ENCODE measurements at places on chromosomes 5 and 9.

- DNase-seq = peak; percentile 56
These were observed 2.9 kb downstream of the JAK2 start for GRCh38 chr9:4987961-4988421.

GRCh38 chr9:100933656-100934055, 94.9 kb upstream of the PLPPR1 start:
- no peak for DNase-seq

GRCh38 chr5:35618304-35618636, 607 bp downstream of the SPEF2 start:
- DNase-seq = no peak

DNA sequence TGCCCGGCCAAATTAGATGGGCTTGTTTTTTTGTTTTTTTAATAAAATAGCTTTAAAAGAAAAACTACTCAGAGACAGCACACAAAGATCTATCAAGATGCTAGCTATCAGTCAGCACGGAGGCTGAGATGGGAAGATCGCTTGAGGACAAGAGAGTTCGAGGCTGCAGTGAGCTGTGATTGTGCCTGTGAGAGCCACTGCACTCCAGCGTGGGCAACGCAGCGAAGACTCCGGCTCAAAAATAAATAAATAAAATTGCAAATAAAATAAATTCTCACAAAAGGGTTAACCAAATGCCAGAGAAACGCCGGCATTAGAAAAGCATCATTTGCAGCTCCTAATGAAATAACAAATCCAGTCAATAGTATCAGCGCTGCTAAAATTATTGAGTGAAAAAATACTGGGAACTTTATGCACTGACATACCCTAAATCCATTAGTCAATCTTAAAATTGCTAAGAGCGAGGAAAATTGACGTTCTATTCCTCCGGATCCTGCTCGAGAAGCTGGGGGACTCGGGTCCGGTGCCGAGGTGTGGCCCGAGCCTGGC, 681 bp downstream of the CPLANE1 start:
- DNase-seq = no peak

- no peak for DNase-seq
These were observed 276.3 kb downstream of the PSAT1 start for GRCh38 chr9:78573205-78573604.

DNA sequence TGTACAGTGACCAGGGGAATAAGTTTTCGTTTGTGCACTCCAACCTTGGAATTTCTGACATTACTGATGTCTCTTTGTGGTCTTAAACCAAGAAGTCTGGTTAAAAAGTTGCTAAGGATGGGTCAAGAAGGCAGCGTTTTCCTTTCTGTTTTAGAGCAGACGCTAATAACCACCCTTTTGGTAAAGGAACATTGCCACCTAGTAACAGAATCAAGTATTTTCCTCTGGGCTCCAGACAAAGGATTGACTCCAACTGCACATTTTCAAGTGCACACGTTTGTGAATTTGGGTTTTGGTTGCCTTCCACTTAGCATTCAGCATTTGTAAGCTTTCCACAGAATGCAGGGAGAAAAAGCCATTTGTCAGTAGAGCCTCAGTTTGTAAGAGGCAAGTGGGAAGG, 22.2 kb upstream of the CEP78 start:
- no peak for DNase-seq

GRCh38 chr5:35828082-35828598, 28.6 kb upstream of the IL7R start:
- DNase-seq = no peak

GRCh38 chr9:28212979-28213378, 639.7 kb upstream of the C9orf72 start:
- DNase-seq = no peak

DNA sequence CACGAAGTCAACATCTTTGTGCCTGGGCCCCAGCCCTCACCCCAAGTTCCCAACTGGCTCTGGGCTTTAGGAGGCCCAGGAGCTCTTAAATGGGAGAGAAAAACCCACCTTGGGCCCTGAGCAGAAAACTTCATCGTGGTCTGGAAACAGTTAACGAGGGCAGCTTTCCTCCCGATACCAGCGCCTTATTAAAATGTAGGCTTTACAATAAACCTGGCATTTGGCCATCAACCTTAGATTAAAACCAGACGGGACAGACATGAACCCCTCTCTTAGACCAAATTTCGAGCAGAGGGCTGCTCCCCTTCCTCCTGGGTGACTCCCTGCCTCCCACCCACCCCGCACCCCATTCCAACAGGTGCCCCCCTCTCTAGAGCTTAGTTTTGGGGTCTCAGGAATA, 39.4 kb downstream of the PRRX2 start:
- no peak for DNase-seq

DNA sequence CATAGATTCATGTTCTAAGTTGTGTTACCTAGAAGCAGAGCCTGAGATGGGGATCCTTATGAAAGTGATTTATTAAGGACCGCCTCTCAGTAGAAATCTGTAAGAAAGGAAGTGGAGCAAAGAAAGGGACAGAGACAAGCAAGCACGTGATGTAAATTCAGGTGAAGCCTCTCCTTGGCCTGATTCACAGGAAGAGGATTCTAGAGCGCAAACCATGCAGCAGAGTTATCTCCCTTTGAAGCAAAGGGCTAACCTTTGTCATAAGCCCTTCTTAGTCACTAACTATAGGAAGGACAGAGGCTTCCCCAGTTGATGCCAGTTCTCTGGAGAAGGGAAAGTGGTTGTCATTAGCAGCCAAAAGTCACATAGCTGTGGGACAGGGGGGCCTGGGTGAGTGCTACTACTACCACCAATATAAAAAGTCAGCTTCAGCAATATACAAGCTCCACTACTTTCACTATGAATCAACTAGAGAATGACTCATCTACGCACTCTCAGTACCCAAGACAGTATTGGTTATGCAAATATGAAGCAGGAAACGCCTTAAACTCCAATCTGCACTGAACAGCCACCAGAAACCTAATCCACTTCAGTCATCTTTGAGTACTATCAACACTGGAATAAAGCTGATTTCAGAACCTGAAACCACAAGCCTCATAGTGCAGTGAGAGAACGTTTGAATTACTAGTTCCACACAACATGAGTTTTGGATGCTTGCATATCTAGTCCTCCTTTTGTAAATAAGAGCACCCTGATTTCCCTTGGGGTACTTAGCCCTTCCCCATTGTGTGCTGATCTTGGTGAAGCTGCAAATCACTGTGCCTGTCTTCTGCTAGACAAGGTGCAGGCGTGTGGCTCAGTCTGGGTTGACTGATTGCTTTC, 162.7 kb downstream of the ZNF608 start:
- no peak for DNase-seq

DNA sequence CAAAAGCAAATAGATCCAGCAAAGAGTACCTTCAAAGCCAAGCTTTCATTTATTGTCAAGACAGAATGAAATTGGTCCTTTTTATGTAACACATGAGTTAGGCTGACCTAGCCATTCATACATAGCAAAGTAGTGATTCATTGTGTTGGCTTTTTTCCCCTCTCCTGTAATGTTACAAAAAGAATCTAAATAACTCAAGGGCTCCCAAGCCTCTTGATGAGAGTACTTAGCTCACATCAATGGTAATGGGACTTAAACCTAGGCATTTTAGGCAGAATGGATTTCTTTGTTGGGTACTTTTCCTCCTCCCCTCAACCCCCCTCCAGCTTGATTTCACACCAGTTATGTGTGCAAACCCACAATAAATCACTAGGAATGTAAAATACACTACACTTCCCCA, 123.7 kb downstream of the EBF1 start:
- DNase-seq = no peak

GRCh38 chr5:672329-673160, 20.6 kb downstream of the TPPP start:
- peak; percentile 87 for DNase-seq

DNA sequence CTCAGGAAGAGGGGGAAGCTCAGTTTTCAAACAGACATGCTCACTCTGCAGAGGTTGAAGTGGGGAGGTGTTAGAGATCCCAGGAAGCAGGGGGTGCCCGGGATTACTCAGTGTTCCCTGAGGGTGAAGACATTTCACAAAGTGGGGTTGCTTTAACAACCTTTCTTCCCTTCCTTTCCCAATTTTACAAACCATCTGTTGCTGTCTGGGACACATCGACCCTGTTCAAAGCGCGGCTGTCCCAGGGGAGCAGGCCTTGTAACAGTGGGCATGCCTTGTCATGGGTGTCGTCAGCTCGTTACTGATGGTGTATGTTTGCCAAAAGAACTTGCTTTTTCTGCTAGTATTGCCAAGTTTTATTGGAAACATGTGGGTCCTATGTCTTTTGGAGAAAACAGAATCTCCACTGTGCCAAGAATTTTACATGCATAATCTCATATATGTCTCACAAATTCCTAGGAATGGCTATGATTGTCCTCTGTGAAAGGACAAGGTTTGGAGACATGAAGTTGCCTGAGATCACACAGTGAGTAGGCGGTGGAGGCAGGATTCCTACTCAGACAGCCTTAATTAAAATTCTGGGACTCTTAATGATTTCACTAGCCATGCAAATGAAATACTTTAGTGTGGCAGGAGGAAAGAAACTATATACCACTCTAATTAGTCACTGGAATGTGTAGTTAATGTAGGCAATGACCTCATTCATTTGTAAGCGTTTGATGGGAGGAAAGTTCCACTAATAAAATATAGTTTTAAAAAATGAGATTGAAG, 198.9 kb downstream of the NXNL2 start:
- DNase-seq = no peak

GRCh38 chr5:2929779-2930178, 178.3 kb upstream of the IRX2 start:
- no peak for DNase-seq

DNA sequence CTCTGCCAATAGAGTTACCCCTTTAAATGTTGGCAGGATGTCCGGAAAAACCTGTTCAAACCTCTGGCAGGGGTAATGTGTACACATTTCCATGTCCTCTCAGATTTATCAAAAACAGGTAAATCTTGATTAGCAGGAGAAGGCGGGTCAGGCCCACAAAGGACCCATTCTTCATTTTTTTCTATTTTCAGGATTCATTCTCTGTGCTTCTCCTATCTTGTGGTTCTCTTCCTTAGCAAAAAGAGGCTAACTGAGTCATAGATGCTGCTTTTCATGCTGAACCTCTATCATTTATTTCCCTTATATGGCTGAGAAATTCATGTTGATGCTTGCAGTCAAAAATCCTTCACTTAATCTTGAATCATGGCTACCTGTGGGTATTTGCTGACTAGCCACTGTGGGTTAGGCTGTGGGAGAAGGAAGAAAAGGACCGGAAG, 112.7 kb upstream of the IQGAP2 start:
- DNase-seq = no peak

DNA sequence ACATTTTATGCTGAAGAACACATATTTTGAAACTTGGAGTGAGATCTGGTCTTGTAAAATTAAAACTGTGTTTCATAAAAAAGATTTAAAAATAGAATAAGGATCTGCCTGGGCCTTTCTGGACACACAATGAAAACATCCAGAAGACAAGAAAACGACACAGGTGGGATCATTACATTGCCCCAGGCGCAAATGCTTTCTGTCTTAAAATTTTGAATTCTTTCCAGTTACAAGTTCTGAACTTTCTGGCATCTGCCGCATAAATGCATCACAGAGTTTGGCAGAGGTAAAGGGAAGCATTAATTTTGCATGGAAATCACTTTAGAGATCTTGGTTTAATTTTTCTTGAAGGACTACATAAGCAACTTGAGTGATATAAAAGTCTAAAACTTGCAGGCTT, 219.6 kb downstream of the WDR70 start:
- DNase-seq = no peak

DNA sequence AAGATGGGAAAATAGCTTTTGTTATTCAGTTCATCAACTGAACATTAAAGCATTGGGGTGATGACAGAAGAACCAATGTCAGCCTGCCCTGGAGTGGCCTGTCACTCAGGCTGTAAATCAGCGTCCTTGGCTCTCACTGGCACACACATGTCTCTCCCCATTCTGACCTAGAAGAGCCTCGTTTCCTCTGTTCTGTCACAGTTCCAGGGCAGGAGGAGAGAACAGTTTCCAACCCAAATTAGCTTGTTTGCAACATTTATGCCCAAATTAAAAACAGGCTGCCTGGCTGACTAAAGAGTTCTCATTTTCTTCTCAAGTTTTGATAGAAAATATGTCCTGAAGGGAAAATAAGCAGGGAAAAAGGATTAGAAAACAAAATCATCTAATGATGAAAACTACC, 520.1 kb downstream of the CHSY3 start:
- no peak for DNase-seq

- DNase-seq = no peak
These were observed 285.2 kb upstream of the SEMA6A start for GRCh38 chr5:116859666-116860320.

DNA sequence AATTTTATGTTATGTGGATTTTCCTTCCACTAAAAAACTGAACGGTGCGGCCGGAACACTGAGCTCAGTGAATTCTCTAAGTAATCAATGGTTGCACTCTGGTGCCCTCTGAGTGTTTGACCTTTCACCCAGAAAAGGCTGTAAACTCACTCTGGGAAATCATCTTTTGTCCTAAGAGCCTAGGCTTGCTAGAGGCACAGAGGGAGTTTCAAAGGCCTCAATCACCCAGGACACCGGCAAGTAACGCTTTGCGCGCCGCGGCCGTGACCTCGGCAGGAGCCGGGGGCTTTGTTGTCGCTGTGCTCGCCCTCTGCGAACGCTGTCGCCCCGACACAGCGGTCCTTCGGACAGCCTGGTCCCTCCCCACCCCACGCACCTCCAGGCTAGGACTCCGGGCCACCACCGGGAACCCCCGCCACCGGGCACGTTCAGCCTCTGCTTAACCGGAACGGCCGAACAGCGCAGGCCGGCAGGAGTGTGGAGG, 703 bp downstream of the ISCA1 start:
- no peak for DNase-seq

- no peak for DNase-seq
These were observed 40.5 kb downstream of the BOD1 start for GRCh38 chr5:173575985-173576384.

DNA sequence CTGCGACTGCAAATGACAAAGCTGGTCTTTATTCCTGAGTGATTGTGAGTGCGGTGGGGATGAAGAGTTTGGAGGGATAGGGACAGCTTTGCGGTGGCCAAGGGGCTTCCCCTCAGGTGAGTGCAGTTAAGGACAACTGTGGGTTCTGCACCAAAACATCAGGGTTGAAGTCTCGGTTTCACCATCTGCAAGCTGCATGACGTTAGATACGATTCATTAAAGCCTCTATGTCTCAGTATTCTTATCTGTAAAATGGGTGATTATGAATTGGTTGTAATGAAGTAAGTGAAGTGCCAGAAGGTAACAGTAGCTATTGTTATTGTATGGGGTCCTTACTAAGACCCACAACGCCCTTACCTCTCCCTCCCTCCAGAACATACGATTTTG, 226.8 kb upstream of the DAPK1 start:
- no peak for DNase-seq

GRCh38 chr5:155943516-155944407, 383.2 kb upstream of the SGCD start:
- no peak for DNase-seq

- no peak for DNase-seq
These were observed 15.0 kb downstream of the DNM1 start for GRCh38 chr9:128218172-128218517.

DNA sequence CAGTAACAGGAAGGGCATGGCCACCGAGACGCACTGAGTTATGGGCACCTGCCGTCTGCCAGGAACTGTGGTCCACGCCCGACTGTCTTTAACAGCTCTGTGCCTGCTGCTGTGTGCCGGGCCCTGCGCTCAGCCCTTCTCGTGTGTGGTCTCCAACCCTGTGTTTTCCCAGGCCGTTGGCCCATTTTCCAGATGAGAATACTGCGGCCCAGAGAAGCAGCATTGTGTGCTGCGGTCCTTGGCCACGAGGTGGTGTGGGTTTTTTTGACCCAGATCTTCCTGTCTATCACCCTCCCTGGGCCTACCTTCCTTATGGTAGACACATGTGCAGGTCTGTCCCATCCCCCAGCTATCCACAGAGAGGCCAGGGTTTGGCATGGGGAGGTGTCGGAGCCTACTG, 47.0 kb downstream of the RXRA start:
- DNase-seq = no peak

GRCh38 chr5:111398013-111398412, 114.3 kb downstream of the STARD4 start:
- no peak for DNase-seq

Measured in effector CD4-positive, alpha-beta T cell (primary cell).